ENCODE measurements at places on chromosomes 1 and 21.

- no peak for DNase-seq
These were observed 22.2 kb upstream of the CTTNBP2NL start for GRCh38 chr1:112373806-112374205.

DNA sequence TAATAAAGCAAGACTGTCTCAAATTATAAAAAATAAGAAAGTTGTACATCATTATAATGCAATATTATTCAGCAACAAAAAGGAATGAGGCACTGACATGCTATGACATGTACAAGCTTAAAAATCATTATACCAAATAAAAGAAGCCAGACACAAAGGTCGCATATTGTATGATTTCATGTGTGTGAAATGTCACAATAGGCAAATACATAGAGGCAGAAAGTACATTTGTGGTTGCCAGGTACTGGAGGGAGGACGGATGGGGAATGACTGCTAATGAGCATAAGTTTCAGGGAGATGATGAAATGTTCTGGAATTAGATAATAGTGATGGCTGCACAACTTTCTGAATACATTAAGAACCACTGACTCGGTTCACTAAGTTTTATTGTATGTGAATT is 73.6 kb upstream of the NBPF3 start:
- no peak for DNase-seq

DNA sequence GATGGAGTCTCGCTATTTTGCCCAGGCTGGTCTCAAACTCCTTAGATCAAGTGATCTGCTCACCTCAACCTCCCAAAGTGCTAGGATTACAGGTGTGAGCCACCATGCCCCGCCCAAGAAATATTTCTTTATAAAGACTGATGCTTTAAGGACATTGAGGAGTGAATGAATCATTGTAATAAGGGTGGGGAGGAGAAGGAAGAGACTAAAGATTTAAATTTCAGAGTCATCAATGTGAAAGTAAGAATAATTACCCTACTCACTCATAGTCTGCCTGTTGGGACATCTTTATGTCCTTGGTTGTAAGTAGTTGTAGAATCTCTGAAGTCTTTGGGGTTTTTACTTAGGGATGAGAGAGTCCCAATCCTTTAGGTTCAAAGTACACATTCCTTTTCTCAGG is 7.3 kb downstream of the KDM1A start:
- no peak for DNase-seq

GRCh38 chr21:42564561-42564971 is 50.9 kb downstream of the SLC37A1 start:
- DNase-seq = no peak

- DNase-seq = no peak
These were observed 65.9 kb downstream of the KCNAB2 start for GRCh38 chr1:6111571-6111970.

DNA sequence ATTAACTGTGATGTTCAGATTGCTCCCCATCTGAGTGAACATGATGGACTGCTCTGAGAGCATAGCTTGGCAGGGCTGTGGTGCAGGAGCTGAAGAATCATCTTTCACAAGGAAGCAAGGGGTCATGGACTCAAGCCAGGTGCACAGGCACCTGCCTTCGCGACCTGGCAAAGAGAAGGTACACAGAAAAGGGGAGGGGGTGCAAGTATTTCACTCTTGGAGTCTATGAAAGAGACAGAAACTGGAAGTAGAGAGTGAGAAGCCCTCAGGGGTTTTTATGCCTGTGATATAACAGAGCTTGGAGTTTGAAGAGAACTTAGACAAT is 232.6 kb upstream of the PLXNA2 start:
- DNase-seq = no peak

DNA sequence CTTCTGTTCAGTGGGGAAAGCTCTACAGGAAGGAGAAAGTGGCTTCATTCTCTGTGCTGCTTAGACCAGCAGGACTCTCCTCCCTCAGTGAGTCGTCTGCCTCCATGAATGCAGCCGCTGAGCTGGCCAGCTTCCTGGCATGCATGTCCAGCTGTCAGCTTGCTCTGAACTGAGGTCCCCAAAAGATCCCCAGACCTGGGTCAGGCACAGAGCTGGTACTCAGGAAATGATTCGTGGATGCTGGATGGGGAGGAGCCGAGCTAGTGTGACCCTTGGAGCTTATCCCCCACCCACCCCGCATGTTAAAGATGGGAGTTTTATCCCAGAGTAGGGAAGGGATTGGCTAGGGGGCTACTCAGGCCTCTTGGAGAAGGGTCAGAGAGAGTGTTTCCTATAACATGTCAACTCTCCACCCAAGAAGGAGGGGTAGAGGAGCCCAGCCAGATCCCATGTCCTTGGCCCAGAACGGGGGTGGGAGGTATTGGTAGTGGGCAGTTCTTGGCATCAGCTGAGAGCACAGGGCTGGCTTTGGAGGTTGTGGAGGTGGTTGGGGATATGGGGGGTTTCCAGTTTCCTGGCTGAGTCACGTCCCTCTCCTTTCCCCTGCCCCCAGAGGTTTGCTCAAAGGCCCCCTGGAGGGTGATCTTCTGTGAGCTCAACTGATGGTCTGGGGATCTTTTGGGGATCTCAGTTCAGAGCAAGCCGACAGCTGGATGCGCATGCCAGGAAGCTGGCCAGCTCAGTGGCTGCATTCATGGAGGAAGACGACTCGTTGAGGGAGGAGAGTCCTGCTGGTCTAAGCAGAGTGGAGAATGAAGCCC is 110.1 kb downstream of the FOXD2 start:
- no peak for DNase-seq

DNA sequence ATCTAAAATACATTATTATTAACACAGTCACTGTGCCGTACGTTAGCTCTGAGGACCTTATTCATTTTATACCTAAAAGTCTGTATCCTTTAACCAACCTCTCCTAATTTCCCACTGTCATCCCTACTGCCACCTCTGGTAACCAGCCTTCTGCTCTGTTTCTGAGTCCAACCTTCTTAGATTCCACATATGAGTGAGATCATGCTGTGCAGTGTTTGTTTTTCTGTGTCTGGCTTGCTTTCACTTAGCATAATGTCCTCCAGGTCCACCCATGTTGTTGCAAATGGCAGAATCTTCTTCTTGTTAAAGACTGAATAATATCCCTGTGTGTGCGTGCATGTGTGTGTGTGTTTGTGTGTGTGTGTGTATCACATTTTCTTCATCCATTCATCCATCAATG is 64.2 kb downstream of the ETS2 start:
- no peak for DNase-seq

GRCh38 chr1:47875831-47876586 is 121.2 kb downstream of the TRABD2B start:
- no peak for DNase-seq

GRCh38 chr1:46770541-46770940 is 28.3 kb upstream of the CYP4B1 start:
- no peak for DNase-seq

DNA sequence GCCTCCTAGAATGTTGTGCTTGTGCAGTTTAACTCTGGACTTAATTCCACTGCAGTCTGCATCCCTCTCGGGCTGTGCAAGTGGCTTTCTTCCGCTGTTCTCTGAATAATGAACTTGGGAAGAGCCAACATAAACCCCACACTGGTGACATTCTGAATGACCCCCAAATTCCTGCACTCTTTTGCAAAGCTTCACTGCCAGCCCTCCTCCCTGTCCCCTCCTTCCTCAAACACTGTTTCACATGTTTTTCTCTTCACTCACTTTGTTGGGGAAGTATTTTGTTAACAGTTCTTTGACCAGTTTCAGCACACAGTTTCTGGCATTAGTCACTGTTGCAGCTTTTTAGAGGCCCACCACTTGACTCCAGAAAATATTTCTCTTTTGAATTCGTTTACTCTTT is 39.7 kb downstream of the GNG12 start:
- DNase-seq = no peak

GRCh38 chr1:37634244-37634991 is at the start of gene RSPO1:
RSPO1 (minus strand) TSS chr1:37634892; CDS start chr1:37629661, 5,231 bp downstream.
- DNase-seq = no peak

DNA sequence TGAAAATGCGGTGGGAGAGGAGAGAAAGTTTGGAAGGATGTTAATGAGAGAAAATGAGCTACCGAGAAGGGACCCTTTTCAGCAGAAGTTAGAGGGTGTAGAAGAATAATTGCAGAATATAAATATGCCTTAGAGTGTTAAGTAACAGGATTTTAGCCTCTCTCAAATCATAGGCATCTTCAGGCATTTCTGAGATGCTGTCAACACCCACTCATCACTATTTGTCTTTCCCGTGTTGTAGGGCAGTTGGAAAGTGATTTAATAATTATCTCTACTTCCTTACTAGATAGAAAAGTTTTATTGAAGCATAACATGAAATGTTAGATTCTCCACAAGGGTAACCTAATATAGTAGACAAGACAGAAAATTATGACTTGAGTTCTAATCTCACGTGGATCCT is 96.4 kb upstream of the RGS4 start:
- DNase-seq = no peak

DNA sequence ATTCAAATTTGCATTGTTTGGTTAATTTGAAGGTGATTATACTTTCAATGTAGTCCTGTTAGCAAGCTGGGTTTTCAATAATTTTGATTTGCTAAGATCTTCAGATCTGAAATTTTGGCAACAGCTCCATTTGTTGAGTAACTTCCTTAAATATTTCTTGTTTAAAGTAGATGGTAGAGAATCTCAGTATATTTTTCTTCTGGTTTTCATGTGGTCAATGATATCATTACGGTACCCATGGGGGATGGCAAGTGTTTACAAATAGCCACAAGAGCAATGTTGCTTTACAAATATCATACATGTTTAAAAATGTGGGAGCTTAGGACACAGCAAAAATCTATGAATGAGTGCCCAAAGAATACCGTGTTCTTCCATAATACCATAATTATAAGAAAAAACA is 175.9 kb downstream of the IFI44 start:
- no peak for DNase-seq

- DNase-seq = no peak
These were observed 20.2 kb upstream of the TCEA3 start for GRCh38 chr1:23444596-23445390.

GRCh38 chr21:29238053-29238966 is 60.4 kb upstream of the BACH1 start:
- no peak for DNase-seq

DNA sequence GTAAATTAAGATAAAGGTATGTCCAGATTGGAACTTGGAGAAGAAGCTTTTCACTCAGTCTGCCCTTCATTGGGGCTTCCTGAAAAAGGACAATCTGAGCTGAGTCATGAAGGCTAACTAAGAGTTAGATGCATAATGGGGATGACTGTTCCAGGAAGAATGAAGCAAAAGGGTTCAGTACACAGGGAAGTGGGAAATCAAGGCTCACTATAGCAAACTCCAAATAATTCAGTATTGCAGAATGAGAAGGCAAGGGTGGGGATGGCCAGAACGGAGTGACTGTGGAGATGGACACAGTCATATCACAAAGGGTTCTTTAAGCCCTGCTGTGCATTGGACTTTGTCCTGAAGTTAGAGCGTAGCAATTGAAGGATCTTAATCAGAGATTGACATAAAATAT is 158.3 kb downstream of the FGGY start:
- DNase-seq = no peak

DNA sequence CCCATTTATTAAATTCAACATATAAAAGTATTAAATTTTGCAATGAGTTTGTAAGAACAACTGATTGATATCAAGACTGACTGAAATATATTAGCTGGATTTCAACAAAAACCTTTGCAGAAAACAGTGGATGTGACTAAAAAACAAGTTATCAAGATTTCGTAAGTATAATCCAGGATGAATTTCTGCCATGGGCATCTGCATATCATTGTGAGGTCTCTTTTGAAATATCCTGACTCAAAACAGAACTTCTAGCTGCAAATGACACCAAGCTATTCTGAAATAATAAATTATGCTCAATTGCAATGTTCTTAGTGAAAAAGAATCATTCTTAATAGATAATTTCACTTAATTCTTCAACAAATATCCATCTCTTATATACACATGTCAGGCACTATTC is 52.6 kb downstream of the CD34 start:
- DNase-seq = no peak

DNA sequence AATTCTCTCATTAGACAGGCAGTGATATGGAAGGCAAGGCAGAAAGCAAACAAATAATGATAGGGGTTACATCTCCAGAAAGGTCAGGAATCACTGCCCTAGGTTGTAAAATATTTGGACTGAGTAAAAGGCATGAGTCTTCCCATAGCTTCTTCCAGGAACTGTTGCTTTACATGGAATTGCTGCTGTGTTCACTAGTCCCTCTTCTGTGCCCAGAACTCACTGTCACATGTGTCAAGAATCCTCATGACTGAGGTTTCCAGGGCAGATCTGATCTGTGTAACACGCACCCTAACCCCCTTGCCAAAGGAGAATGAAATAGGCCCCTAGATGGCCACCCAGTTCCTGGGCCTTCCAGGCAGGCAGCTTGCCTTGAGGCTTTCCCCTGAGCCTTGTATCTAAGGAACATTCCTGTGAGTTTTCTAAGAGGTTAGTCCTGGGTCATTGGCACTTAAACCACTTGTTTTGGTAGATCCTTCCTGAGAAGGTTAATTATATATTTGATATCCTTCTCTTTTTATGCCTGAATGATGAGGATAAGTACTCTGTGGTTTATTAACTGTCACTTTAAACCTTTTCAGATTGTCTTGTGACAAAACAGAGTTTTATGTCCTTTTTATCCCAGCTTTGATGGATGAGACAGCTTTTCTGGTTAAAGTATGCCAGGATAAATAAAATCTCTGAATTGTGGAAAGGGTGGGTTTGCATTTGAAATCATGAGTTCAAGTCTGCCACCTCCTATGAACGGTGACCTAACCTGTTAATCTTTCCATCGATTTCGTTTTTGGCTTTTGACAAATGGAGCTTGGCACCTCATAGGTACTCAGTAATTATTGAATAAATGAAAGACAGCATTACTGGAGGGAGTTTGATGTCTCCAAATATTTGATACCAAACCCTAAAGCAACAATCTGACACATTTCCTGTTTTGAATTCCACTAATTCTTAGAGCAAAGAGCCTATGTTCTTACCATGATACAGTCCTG is 163.3 kb downstream of the DHRS3 start:
- no peak for DNase-seq

GRCh38 chr1:239987103-239987745 is 104.5 kb upstream of the FMN2 start:
- no peak for DNase-seq

- no peak for DNase-seq
These were observed 31.6 kb upstream of the SSBP3 start for GRCh38 chr1:54437783-54438182.

- no peak for DNase-seq
These were observed 119.9 kb upstream of the F3 start for GRCh38 chr1:94661431-94661932.

DNA sequence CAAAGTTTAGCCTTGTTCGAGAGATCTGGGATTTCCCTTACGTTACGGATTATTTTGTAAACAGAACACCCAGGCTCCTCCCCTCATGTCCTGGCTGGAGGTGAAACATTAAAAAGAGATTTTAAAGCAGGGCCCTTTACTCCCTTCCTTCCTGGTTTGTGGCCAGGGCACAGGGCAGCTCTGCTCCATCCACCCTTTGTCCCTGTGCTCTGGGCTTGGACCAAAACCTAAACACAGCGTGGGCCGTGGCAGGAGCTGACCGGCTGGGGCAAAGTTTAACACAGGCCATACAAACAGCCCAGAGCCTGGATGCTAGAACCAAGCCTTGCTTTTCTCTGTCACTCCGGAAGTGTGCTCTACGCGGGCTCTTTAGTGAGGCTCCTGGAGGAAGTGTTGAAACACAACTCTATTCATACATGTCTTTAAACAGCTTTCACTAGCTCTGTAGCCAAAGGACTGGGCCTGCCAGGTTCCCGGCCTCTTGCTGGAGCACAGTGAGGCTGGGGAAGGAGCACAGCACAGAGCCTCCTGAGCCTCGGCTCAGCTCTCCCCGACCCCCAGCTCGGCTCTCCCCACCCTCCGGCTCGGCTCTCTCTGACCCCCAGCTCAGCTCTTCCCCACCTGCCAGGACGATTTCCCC is 84.7 kb downstream of the PDE9A start:
- DNase-seq = no peak

- no peak for DNase-seq
These were observed 2.3 kb downstream of the EGLN1 start for GRCh38 chr1:231419738-231420298.
